DMS153 (cell line): ENCODE measurements at places on chromosomes 16 and 17.

- no peak for DNase-seq
Observed at GRCh38 chr16:57471209-57471608, 8.7 kb downstream of the POLR2C start.

DNA sequence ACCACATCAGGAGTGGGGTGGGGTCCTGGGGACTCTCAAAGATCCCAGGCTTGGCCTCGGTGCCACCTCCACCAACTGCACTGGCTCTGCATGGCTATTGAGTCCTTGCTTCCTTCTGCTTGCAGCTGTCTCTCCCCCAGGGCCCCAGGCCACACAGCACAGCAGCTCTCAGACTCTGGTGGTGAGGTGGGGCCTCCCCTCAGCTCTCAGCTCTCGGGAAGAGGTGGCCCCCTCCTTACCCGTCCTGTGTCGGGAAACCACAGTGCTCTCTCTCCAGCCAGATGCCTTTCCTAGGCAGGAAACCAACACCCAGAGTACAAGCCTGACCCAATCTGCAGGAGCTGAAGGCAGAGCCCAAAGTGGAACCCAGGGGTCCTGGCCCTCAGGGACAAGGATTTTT is 18.5 kb downstream of the SRCIN1 start:
- no peak for DNase-seq

- DNase-seq: no peak
Observed at GRCh38 chr17:50505591-50506130, 2.6 kb upstream of the MYCBPAP start.

- no peak for DNase-seq
Observed at GRCh38 chr16:71573387-71574094, 3.4 kb downstream of the TAT start.

GRCh38 chr17:37294888-37295287 is 80.9 kb upstream of the C17orf78 start:
- no peak for DNase-seq

DNA sequence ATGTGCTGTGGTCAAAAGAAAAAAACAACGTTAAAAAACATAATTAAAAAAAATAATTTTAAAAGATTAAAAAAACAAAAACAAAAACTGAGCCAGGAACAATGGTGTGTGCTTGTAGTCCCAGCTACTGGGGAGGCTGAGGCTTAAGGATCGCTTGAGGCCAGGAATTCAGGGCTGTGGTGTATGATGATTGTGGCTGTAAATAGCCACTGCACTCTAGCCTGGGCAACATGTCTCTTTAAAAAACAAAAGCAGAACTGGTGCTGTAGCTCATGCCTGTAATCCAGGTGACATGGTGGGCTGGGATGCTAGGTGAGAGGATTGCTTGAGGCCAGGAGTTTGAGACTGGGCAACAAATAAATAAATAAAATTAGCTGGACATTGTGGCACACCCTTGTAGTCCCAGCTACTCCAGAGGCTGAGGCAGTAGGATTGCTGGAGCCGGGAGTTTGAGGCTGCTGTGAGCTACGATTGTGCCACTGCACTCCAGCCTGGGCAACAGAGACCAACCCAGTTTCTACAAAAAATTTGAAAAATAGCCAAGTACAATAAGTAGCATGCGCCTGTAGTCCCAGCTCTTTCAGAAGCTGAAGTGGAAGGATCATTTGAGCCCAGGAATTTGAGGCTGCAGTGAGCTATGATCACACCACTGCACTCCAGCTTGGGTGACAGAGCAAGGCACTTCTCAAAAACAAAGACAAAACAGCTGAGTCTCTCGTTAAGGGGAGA is 43.6 kb downstream of the NFATC3 start:
- no peak for DNase-seq

GRCh38 chr16:65767125-65767524 is 599.4 kb upstream of the CDH5 start:
- no peak for DNase-seq

DNA sequence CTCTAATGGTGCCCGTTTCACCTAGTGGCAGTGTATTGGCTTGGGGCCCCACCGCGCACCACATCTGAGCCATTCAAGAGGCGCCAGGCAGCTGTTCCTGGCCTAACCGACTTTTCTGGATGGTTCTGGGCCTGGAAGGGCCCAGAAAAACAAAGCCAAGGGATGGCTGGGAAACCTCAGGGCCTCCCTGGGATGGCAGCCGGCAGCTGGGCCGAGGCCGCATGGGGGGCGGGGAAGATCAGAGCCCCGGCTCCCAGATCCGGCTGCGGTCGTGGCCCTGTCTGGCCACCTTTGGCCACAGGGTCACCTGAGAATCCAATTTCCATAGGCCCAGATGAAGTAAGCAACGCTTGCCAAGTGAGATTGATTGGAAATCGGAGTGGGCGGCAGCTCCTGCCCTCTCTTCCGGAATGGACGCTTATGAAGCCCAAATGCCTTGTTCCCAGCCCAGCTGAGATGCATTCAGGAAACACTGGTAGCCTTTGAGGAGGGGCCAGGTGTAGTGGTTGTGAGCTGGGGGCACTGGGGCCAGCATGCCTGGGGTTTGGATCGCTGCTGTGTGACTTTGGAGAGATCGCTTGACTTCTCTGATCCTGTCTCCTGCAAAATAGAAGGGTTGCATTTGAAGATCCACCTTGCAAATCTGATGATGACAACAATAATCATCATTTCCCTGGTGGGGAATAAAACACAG is 163.8 kb upstream of the GSE1 start:
- DNase-seq: peak; percentile 59

- DNase-seq: no peak
Observed at GRCh38 chr17:61635913-61636432, 45.0 kb upstream of the NACA2 start.

DNA sequence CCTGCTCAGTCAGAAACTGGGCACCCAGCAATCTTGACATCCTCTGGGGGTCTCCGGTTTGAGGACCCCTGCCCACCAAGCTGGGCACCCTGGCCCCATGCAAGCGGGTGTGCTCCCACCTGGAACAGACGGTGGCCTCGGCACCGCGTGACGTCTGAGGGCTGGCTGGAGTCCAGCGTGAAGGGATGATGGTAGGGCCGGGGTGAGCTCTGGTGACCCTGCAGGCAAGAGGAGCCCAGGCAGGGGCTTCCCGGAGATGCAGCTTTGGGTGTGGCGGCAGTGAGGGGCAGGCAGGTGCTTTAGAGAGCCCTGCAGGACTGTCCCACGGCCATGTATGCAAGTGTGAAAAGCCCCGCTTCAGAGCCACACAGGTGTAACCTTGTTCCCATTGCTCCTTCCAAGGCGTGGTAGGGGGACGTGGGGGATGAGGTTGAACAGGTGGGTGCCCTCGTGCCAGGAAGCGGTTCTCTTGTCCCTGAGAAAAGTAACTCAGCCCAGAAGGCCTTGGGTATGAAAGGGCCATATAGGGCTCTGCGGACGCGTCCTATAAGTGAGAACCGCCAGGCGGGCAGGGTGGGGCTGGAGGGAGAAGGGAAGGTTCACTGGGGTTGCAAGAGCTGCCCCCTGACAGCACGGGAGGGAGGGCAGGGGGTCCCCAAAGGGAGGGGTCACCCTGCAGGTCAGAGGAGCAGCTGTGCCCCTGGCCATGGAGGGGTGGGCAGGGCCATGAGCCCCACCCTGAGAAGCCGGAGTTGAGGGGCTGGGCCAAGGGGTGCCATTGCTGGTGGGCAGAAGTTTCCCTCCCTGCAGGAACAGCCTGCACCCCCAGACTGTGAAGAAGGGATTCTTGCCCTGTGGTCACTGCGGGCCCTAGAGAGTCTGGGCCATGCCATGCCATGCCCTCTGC is 9.2 kb downstream of the RGS11 start:
- no peak for DNase-seq

DNA sequence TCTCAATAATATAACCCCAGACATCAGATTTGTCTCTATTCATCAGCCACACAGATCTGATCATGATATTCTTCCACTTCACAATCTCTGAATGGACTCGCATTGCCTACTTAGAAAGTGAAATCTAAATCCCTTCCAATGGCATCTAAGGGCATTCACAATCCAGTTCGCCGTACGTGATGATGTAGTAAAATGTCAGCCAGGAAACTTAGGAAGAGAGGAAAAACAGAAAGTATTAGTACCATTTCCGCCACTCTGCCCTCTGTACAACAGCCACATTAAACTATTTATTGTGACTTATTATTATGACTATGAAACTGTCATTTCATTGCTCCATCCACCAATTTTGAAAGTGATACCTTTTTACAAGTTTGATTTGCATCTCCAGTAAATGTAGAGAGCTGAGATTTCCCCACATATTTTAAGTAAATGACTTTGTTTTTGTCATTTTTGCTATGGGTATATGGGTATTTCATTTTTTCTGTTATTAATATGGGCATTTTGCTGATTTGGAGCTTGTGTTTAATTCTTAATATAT is 69.4 kb upstream of the SMIM36 start:
- no peak for DNase-seq

DNA sequence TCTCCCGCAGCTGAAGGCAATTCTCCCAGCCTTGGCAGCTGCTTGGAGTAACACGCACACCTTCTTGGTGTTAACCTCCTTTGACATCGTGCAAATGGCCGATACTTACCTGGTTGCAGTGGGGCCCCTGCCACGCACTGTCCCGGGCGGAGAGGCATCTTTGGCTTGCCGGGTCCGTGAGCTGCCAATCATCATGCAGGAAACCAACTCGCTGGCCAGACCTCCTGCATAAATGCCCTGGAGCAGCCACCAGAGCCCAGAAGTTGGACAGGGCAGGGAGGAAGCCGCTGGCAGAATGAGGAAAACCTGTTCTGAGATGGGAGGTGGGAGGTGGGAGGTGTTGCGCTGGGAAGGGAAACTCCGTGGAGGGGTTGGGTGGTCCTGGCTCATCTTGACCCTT is 41.7 kb upstream of the CREBBP start:
- DNase-seq: no peak

DNA sequence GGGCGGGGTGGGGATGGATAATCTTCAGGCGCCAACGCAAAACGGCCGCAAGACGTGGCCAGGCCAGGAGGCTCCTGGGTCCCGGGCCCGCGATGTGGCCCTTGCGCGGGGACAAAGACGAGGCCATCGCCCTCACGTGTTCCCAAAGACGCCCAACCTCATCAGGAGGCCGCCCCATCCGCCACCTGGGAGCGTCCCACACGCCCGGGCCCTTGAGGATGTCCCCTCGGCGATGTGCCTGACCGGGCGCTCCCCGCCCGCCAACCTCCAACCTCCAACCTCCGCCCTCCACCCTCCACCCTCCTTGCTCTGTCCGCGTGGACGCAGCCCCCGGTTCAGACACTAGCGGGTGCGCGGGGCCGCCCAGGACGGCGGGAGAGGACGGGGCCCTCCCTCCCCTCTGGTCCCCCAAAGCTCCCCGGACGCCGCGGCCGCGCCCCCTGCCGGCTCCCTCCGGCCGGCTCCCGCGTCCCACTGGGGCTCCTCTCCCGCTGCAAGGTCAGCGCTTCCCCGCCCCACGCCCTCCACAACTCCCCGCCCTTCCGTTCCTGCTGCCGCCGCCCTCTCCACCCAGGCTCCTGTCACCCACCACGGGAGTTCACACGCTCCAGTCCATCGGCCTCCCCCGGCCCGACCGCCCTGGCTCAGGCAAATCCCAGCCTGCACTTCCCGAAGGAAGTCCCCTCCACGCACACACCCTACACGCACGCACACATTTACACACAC is 250.8 kb upstream of the RPL38 start:
- peak; percentile 46 for DNase-seq

DNA sequence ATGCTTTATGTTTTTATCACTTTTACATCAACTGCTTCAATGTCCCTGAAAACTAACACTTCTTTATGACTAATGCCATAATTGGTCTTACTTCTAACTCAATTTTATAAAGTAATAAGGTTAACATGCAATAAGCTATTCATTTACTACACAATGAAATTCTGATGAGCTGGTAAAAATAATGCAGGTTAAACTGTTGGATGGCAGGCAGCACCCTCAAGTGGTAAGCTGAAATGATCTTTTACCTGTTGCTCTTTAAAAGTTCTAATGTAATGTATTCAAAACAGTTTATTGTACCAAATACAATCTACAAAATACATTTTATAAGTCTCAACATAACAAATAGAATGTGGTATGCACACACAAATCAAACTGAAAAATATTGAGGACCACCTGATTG is 1280.3 kb downstream of the CDH8 start:
- DNase-seq: no peak

DNA sequence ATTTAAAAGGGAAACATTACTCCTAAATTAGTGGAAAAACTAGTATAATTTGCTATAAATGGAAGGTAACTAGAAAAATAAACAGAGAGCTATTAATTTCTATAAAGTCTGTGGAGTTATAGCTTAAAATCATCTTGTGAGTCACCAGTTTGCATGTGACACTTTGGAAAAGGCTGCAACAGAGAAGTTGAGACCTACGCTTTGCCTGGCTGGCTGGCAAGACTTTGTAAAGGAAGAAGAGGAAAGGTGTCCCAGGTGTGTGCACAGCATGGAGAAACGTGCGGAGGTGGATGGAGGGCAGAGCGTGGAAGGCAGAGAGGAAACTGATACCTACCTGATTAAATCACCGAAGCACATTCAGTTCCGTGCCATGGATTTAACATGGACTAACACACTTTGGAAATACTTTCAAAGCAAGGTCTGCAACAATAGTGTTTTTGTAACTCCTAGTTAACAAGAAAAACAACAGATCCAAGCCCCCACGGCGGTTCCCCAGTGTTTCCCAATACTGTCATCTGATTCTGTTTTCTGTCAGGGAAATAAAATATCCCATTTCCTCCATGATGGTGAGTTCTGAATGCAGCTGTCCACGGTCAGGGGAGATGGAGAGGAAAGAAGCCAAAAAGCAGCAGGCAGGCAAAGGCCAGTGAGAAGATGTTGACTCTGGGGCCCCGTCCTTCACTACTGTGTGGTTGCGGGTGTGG is 134.8 kb downstream of the XYLT1 start:
- DNase-seq: no peak

DNA sequence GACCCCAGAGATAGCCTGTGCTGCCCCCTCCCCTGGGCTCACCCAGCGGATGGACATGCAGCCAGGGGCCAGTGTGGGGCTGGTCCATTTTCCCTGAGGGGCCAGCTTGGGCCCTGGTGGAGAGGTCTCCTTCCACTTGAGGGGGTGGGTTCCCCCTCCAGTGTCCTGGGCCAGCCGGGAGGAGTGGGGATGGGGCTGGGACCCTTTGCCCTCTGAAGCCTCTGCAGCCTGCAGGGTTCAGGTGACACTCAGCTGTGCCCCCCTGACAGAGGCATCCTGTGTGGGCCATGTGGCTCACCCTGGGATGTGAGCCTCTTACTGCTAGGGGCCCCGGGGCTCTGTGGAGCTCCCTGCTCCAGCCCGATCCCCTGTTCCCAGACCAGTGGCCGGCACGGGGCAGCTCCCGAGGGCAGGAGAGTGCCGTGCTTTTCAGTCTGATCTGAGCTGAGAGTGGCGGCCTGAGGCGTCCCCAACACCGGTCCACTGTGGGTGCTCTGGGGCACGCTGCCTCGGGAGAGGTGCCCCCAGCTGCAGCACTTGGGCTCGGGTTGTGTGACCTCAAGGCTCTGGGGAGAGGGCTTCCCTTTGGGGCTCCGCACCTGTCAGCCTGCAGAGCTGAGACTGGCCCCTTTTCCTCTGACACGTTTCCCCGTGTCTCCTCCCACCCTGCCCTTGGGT is 439 bp upstream of the GNG13 start:
- DNase-seq: no peak
